NCI-H345 (cell line): ENCODE measurements at places on chromosomes 12 and 14.

GRCh38 chr12:116597886-116598285, 38.7 kb downstream of the MAP1LC3B2 start:
- DNase-seq, result no peak

DNA sequence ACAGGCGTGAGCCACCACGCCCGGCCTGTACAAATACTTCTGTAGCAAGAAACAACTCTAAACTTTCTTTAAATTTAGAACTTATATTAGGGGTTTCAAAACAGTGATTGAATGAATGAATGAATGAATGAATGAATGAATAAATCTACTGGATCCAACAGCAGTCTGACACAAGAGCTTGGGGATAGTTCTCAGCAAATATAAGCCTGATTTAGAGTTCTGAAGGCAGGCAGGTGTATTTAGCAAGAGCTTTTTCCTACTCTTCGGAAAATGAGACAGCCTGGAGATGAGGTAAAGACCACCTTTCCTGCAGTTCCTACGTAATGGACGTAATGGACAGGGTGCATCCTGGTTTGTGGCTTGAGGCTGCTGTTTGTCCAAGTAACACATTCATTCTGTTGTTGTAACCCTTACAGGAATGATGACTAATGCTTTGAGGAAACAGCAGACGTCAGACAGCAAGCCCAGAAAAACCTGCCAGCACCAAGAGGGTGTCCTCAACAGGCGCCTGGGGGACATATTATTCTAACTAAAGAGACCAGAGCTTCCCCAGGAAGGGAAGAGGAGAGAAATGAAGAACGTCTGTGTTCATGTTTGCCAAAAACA, 277.4 kb upstream of the SOX5 start:
- no peak for DNase-seq

- DNase-seq, result no peak
Measured at GRCh38 chr12:26149968-26150500, 25.2 kb upstream of the BHLHE41 start.

DNA sequence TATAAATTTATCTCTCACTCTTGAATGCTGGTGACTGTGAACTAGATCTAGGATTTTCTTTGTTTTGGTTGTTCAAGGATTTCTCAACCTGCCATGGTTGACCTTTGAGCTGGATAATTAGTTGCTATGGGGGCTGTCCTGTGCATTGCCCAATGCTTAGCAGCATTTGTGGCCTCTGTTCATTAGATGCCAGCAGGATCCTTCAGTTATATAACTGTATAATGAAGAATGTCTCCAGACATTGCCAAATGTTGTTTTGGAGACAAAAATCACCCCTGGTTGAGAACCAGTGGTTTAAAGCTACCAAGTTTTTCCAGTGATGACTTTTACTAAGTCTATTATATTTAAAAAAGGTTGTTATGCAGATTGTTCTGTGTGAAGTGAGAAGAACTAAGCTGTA, 147.9 kb upstream of the STXBP6 start:
- no peak for DNase-seq

DNA sequence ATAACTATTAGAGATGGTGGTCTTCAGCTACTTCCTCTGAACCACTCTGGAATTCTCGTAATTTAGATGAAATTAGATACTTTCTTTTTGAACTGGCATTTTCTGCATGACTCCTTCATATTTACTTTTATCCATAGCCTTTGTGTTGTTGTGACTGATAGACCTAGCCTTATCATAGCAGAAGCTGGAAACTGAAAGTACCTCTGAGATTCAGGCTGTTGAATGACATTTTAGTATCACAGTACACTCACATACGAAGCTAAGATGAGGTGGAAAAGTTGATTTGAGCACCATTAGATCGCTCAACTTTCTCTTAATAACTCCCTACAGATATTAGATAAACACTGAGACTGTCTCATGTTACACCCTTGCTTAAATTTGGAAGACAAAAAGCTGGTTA, 525.1 kb upstream of the FBXO33 start:
- no peak for DNase-seq

- no peak for DNase-seq
Measured at GRCh38 chr14:64159588-64159987, 134.6 kb downstream of the ESR2 start.
